ENCODE measurements at places on chromosomes 7 and 10.
A peak's percentile ranks its signal among the peaks of the same experiment; 100 is the strongest.

GRCh38 chr7:78578686-78579085, 780.1 kb downstream of the PHTF2 start:
- DNase-seq, result no peak

DNA sequence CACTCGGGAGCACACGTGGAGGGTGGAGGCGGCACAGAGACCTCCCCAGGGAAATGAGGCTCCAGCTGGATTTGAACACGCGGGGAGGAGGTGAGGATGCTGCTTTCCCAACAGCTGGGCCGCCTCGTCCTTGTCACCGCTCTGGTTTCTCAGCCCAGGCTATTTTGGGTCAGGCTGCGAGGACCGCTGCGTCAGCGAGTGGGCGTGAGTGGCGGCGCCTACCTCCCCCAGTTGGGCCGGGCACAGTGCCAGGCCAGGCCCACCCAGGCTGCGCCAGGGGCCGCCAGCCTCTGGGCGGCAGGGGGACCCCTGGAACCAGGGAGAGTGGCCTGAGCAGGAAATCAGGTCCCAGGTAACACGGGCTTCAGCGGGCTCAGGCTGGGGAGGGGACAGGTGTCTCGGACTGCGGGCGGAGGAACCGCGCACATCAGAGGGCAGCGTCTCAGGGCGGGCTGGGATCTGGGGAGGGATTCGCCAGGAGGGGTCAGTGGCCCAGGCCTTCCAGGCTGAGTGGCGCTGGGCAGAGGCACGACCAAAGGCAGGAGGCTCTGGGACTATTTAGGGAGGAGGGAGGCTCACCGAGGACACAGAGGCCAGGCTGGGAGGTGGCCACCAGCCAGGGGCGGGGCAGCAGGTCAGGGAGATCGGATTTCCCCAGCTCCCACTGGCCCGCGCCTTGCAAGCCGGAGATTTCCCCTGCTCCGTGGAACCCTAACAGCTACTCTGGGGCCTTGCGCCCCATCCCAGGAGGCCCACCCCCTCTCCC, 125.2 kb upstream of the RET start:
- no peak for DNase-seq

GRCh38 chr10:102752934-102753664, 9.4 kb downstream of the WBP1L start:
- DNase-seq, result peak; percentile 56

- DNase-seq, result no peak
Measured at GRCh38 chr10:104232613-104233102, 494 bp upstream of the CFAP43 start.

- peak; percentile 41 for DNase-seq
Measured at GRCh38 chr10:44571701-44572100, 186.8 kb upstream of the CXCL12 start.
